Brain (organoid and tissue), 16 donors: ENCODE measurements at places on chromosomes 13 and 19.

- no peak for DNase-seq
These were observed 213.1 kb upstream of the TMTC4 start for GRCh38 chr13:100887729-100888151.

DNA sequence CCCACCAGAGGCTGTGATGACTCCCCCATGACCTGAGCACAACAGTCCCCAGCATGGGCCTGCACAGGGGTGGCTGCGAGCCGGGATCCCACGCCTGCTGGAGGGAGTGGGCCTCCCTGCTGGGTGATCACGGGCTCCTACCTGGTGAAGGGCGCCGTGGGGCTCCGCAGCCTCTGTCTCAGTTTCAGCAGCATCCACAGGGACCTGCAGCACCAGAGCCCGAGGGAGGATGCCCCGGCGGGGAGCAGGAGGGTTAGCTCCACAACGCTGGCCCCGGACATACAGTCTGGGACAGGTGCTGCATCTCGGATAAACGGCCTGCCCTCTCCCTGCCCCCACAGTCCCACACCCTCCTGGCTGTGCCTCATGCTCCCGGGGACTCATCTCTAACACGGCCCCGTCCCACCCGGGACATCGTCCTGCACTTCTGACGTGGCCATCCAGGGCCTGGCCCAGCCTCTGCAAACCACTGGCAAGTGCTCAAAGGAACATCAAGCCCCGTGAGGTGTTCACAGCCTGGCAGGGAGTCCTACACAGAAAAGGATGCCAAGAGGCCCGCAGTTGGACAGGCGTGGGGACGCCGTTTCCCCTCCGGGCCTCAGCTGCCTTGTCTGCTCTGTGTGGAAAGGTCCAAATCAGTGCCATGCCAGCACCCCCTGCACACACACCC lies 10.5 kb downstream of the PEX11G start:
- DNase-seq, result no peak

GRCh38 chr13:75787249-75787928 lies 151.3 kb downstream of the LMO7 start:
- no peak for DNase-seq

GRCh38 chr13:59474696-59475095 lies 689.0 kb downstream of the DIAPH3 start:
- no peak for DNase-seq

DNA sequence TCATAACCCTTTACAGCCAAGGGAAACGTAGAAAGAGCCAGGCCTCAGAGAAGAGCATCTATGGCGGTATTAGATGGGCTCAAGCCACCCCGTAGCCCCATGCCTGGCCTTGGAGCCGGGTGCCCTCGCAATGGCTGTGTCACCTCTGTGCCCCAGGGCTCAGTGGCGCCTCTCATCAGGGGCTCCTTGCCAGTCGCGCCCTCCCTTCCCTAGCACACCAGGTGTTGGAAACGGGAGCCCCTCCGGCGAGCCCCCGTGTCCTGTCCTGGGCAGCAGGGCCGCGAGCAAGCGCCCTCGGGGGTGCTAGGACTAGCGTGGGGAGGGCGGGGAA lies 453 bp downstream of the ZNF256 start:
- DNase-seq, result no peak

GRCh38 chr19:3618144-3618810 lies 8.3 kb downstream of the CACTIN start:
- no peak for DNase-seq

DNA sequence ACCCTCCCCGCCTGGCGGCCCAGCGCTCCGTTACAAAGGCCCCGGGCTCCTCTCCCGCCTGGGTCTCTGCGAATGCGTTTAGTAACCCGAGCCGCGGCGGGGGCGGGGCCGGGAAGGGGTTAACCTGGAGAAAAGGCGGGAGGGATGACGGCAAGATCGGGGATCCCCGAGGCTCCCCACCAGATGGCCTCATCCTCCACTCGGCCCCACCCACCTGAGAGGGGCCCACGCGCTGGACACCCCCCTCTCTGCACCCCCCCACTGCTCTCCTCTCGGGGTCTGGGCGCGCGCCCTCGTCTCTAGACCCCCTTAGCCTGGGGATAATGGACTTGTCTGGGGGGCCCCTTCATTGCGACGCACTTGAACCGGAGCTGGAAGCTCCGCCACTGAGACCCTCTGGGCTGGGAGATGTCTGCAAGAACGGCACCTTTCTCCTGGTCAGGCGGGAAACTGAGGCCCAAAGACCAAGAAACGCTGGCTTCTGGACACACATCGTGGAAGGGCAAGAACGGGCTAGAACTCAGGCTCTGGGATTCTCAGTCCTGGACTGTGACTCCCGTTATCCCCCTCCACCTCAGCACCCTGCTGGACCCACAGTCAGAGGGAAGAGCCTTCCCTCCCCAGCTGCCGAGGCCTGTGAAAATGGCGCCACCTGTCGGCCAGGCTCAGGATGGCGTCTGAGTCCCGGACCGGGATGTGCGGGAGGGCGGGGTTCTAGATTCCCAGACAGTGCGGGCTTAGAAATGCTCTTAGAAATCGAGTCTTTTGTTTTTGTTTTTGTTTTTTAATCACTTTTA lies 2.9 kb upstream of the LTBP4 start:
- DNase-seq, result peak; percentile 68

DNA sequence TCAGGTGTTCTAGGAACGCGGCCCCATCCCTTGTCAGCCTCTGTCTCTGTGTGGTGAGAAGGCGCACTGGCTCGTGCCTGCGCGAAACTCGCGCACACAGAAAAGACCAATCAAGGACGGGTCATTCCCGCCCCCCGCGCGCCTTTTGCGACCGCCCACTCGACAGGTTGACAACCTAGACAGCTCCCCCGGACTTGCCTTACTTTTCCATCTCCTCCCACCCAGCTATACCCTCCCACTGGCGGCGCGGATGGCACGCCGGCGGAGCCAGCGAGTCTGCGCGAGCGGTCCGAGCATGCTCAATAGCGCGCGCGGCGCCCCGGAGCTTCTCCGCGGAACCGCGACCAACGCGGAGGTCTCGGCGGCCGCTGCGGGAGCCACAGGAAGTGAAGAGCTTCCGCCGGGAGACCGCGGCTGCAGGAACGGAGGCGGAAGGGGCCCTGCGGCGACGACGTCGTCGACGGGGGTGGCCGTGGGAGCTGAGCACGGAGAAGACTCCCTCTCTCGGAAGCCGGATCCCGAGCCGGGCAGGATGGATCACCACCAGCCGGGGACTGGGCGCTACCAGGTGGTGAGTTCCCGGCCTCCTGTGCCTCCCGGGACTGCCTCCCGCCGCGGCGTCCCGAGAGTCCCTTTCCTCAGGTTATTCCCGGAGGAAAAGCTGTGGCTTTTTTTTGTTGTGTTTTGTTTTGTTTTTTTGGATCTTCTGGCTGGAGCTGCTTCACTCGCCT lies at the start of gene NDFIP2:
NDFIP2 (plus strand) TSS at position 202 of the 731 bp plus-strand sequence; CDS start at position 251, 49 bp downstream.
- DNase-seq, result peak; percentile 94

- peak; percentile 97 for DNase-seq
These were observed at the start of gene NDUFA11 for GRCh38 chr19:5903624-5904351. Gene NDUFA11, minus strand, starts transcription at chr19:5903790. Its CDS starts 82 bp downstream, at chr19:5903708.

GRCh38 chr13:77702366-77702765 lies 4.9 kb downstream of the SLAIN1 start:
- DNase-seq, result no peak

DNA sequence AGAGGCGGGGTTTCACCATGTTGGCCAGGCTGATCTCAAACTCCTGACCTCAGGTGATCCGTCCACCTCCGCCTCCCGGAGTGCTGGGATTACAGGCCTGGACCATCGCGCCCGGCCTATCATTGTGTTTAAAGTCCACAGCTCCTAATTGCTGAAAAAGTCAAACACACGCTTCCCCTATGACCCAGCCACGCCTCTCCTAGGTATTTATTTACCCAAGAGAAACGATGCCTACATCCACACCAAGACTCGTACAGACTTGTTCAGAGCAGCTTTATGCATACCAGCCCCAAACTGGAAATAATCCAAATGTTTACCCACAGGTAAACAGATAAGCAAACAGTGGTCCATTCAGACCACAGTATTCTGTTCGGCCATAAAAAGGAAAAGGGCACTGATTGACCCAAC lies 15.1 kb downstream of the ZNRF4 start:
- DNase-seq, result no peak

DNA sequence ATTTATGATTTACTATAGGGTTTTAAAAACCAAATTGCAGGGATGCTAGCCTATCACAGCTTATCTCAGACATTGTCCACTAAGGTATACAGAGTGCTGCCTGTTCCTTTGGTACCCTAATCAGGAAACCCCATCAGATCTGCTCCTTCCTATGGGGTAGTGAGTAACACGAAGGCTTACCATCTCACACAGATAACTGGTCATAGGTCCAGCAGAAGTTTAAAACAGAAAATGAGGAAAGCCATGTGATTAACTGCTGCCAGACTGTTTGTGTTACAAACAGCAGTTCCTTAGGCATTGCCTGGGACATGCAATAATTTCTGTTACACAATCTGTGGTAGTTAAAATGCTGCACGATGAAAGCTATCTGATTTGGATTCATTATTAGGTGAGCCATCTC lies 53.5 kb upstream of the ALOX5AP start:
- DNase-seq, result no peak

DNA sequence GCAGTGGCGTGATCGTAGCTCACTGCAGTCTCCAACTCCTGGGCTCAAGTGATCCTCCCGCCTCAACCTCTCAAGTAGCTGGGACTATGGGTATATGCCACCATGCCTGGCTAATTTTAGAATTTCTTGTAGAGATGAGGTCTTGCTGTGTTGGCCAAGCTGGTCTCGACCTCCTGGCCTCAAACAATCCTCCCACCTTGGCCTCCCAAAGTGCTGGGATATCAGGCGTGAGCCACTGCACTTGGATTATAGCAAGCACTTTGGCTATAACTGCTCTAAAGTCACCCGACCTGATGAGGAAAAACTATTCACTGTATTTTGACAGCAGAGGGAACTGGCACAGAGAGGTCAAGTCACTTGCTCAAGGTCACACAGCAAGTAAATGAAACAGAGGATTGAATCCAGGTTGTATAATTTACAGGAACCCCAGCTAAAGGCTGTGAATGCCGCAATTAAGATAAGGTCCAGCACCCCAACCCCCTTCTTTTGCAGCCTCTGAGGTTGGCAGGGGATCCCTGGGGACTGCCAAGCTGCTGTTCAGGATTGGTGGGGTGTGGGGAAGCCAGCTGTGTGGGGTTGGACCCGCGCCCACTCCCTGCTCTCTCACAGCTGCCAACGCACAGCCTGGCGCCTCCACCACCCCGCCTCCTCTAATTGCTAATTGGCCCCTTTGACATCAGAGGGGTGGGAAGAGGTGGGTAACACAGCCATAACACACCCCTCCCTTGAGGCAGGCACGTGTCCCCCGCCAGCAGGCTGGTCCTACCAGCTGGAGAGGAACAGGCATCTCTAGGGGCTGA lies 6.0 kb downstream of the TMIGD2 start:
- peak; percentile 87 for DNase-seq

- DNase-seq, result no peak
These were observed 42.5 kb downstream of the ABCC4 start for GRCh38 chr13:95258619-95259194.

DNA sequence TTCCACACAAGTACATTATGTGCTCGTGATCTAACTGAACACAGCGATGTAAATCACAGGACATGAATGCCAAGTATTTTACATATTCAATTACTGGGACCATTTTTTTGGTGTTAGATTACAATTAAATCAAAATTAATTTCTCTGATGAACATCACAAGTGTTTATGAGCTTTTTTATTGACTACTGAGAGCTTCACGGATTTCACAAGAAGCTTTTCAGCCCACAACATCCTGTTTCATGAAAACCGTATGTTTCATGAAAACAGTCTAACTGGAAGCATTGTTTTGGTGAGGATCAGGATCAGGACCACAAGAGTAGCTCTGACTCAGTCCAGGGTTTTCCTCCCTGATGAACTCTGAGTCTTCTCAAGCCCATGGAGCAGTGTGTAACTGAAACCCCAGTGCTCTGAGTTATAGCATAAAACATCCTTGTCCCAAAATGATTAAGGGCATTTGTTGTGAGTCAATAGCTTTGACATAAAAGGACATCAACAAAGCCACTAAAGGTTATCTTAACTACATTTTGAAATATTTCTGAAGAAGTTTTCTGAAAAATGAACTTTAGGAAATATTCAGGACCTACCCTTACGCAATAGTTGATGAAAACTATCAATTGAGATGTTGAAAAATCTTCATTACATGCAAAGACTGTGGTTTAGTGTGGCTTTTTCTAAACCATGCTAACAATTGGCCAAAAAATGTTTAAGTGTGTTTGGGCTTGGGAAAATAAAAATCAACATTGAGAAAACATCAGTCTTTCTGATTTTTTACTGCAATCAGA lies 49.3 kb downstream of the UFM1 start:
- DNase-seq, result no peak

DNA sequence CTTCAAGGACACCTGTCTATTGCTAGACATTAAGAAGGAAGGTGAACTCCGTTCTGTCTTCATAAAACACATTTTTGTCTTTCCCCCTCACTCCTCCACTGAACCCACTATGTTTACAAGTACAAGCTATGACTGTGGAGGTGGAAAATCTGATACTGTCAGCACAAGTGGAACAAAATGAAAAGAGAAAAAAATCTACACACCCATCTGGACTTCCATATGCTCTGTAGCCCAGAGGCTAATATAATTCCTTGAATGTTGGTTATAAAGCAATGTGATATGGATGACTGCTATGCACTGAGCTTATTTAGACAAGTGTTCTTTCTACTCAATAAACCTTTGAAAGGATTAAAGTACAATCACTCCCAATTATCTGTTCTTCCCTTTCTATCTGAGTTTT lies 713.5 kb downstream of the DIAPH3 start:
- peak; percentile 34 for DNase-seq

DNA sequence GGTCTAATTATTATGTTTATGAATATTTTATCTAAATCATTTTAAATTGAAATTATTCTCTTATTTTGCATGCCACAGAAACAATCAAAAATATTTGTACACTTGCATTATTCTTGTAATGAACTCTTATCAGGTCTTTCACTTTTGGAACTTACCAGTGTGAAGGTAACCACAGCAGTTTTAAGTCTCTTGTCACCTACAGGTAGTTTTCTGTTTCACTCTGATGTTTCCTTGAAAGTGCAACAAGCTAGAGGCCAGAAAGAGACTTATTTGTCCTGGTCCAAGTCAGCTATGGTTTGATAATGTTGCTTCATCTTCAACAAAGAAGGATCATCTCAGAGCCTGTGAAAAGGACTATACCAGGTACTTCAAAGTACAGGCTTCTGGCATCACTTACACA lies 133.4 kb upstream of the NBEA start:
- DNase-seq, result no peak
